ENCODE measurements at places on chromosomes 2 and 18. TPM values are rescaled to one million over a fixed set of nuclear protein-coding genes. Genes with fewer than 3 reads are reported as not detected.

GRCh38 chr18:9016633-9017166 lies 85.8 kb upstream of the NDUFV2 start:
- peak overlapping the region; percentile 54 for H3K27ac ChIP-seq
- H3K27me3 ChIP-seq: no peaks in the 10 kb centered on the region
- peaks cover 21% of the 10 kb centered on the region for H3K4me1 ChIP-seq

DNA sequence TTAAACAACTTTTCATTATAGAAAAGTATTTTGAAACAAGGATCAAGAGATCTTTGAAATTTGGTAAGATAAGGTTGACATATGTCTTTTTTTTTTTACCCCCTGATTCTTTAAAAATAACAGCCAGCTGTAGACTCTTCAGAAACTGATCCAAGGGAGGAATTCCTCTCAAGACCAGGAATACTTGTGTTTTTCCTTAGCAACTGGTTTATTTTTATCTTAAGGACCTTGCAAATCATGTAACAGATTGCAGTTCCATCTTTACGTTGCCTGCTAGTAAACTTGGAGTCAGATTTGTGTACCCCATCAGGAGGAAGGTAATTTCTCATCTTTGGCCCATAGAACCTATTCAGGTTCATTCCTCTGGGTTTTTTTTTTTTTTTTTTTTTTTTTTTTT lies 71.6 kb downstream of the BOLA3 start:
- no peak overlapping the region for H3K27ac ChIP-seq
- H3K4me3 ChIP-seq: no peak overlapping the region
- no peaks in the 10 kb centered on the region for H3K27me3 ChIP-seq
- H3K4me1 ChIP-seq: peaks cover 27% of the 10 kb centered on the region

The CTIF gene
- total RNA-seq: 70.8 TPM

- H3K27ac ChIP-seq: no peak overlapping the region
- H3K36me3 ChIP-seq: no peaks in the 10 kb centered on the region
- no peaks in the 10 kb centered on the region for H3K4me1 ChIP-seq
- H3K27me3 ChIP-seq: no peaks in the 10 kb centered on the region
- no peak overlapping the region for H3K4me3 ChIP-seq
Measured at GRCh38 chr2:121136323-121136722, 148.7 kb downstream of the TFCP2L1 start.

The TOGARAM2 gene
- 0.24 TPM for total RNA-seq

GRCh38 chr18:48119204-48119603 lies 188.7 kb upstream of the SMAD2 start:
- H3K27me3 ChIP-seq: no peaks in the 10 kb centered on the region
- H3K4me3 ChIP-seq: no peak overlapping the region
- no peak overlapping the region for H3K27ac ChIP-seq
- no peaks in the 10 kb centered on the region for H3K4me1 ChIP-seq
- H3K36me3 ChIP-seq: no peaks in the 10 kb centered on the region

The NT5DC4 gene
- 0.16 TPM for total RNA-seq

The ANKRD30BL gene
- not detected for total RNA-seq

The KCNS3 gene
- total RNA-seq: 4.0 TPM

DNA sequence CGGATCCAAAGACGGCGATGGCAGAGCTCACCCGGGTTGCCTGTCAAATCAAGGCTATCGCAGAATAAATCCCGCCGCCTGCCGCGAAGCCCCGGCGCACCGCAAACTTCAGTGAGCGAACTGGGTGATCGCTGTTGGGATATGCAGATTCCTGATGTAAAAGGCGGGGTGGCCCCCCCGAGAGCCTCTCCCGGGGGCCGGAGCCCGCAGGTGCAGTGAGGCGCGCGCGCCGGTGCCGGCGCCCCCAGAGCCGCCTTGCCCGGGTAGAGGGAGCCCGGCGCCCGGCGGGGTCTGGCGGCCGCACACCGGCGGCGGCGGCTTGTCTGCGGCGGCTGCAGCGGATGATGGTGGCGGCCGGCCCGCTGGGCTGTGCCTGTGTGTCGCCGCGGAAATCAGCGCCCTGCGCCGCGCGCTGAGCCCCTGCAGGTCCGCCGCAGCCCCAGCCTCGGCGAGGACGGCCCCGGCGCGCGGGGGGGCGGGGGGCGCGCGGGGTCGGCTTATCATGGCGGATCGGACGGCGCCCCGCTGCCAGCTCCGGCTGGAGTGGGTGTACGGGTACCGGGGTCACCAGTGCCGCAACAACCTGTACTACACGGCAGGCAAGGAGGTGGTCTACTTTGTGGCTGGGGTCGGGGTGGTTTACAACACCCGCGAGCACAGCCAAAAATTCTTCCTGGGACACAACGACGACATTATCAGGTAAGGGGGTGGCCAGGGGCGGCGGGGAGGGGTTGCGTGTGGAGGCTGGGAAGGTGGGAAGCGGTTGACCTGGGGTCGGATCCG lies 1.3 kb downstream of the EML6 start:
- peak; percentile 34 for DNase-seq
- H3K27ac ChIP-seq: no peak overlapping the region
- peak overlapping the region; percentile 77 for H3K4me3 ChIP-seq
- no peaks in the 10 kb centered on the region for H3K27me3 ChIP-seq
- H3K4me1 ChIP-seq: peaks cover 10% of the 10 kb centered on the region
- no peaks in the 10 kb centered on the region for H3K36me3 ChIP-seq

- H3K27me3 ChIP-seq: no peaks in the 10 kb centered on the region
- no peak overlapping the region for H3K27ac ChIP-seq
- no peaks in the 10 kb centered on the region for H3K36me3 ChIP-seq
- no peaks in the 10 kb centered on the region for H3K4me1 ChIP-seq
- no peak for DNase-seq
Measured at GRCh38 chr2:46436800-46437199, 42.6 kb upstream of the TMEM247 start.

GRCh38 chr2:133658020-133658903 lies 90.0 kb upstream of the NCKAP5 start:
- no peaks in the 10 kb centered on the region for H3K4me1 ChIP-seq
- H3K27me3 ChIP-seq: no peaks in the 10 kb centered on the region
- no peak for DNase-seq
- H3K36me3 ChIP-seq: no peaks in the 10 kb centered on the region
- no peak overlapping the region for H3K4me3 ChIP-seq

GRCh38 chr2:187574969-187575750 lies 20.9 kb upstream of the TFPI start:
- DNase-seq: no peak
- no peaks in the 10 kb centered on the region for H3K27me3 ChIP-seq
- H3K4me1 ChIP-seq: peaks cover 26% of the 10 kb centered on the region
- no peak overlapping the region for H3K4me3 ChIP-seq

The PSMD14 gene
- 48.5 TPM for total RNA-seq

The ANKRD30B gene
- total RNA-seq: not detected

The TNFAIP6 gene
- total RNA-seq: 1.6 TPM

The GCG gene
- total RNA-seq: not detected

The TAF1B gene
- 6.5 TPM for total RNA-seq

DNA sequence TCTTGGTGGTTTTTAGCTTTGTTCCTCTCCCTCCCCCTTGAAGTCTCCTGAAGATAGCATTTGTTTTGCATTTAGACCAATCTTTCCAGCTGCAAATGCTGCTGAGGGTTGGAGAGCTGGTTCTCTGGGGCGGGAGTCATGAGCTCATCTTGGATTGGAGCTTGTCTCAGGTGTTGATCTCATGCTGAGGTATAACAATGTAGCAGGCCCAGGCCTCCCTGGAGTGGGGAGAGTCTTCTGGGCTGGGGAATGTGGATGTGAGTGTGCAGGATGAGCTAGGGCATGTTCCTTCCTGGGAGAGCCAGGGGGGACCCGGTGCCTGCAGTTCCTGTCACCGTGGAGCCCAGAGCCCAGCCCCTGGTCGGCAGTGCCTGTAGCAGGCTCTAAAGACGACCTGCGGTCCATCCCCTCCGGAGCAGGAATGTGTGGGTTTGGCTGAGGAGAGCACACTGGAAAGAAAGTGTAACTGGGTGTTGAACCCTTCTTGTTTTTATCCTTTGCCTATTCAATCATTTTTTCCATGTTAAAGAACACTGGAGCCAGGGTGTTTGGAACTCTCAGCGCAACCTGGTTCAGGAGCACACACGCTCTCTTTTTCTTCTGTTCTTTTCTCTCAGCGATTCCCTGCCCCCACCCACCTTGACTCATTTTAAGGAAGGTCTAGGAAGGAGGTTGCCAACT lies 2.7 kb downstream of the ZNF532 start:
- H3K27me3 ChIP-seq: no peaks in the 10 kb centered on the region
- H3K4me3 ChIP-seq: peak overlapping the region; percentile 51
- peaks cover 58% of the 10 kb centered on the region for H3K4me1 ChIP-seq
- peak overlapping the region; percentile 60 for H3K27ac ChIP-seq
- no peak for DNase-seq

DNA sequence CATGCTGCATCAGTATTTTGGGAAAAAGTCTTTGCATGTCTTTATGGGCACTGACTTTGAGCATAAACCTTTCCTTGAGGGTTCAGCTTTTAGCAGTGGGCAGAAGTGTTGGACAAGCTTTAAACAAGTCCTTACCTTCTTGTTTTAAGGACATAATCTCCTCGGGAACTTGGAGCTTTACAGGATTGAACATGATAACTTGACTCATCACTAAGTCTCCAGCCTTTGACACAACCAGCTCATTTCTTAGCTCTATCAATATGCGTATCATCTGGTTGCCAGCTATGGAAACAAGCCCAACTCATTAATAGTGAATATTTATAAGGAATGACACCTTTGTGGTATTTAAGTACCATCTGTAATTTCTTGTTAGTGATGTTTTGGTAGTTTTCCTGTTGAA lies 21.0 kb upstream of the RAB27B start:
- H3K27me3 ChIP-seq: no peaks in the 10 kb centered on the region
- no peak for DNase-seq
- H3K36me3 ChIP-seq: no peaks in the 10 kb centered on the region
- H3K27ac ChIP-seq: no peak overlapping the region
- no peaks in the 10 kb centered on the region for H3K4me1 ChIP-seq

The PDE11A gene
- 1.2 TPM for total RNA-seq

DNA sequence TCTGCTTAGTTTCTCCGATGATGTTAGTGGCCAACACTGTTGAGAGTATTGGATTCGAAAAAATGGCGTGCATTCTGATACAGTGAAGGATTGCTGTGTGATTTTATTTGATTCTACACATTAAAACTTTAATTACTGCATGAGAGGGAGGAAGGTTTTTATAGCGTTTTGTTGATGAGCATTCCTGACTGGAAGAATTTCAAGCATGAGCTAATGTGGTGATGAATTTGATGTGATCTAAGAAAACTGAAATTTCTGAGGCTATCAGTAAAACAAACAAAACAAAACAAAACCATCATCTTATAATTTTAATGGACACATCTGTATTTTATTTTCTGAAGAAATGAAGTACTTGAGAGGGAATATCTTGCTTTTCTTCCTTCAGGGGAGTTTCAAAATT lies 59.6 kb downstream of the ITGB6 start:
- H3K36me3 ChIP-seq: no peaks in the 10 kb centered on the region
- H3K4me1 ChIP-seq: no peaks in the 10 kb centered on the region
- H3K4me3 ChIP-seq: no peak overlapping the region

- H3K27ac ChIP-seq: no peak overlapping the region
- no peaks in the 10 kb centered on the region for H3K36me3 ChIP-seq
- no peaks in the 10 kb centered on the region for H3K27me3 ChIP-seq
- peaks cover 8% of the 10 kb centered on the region for H3K4me1 ChIP-seq
- H3K4me3 ChIP-seq: no peak overlapping the region
Measured at GRCh38 chr2:28544405-28544921, 48.6 kb downstream of the PLB1 start.

- H3K36me3 ChIP-seq: no peaks in the 10 kb centered on the region
- no peak overlapping the region for H3K4me3 ChIP-seq
- H3K27ac ChIP-seq: no peak overlapping the region
- H3K27me3 ChIP-seq: no peaks in the 10 kb centered on the region
Measured at GRCh38 chr2:174522553-174522952, 35.7 kb upstream of the GPR155 start.

The PTPRN gene
- total RNA-seq: not detected

The MARCHF4 gene
- not detected for total RNA-seq
